ENCODE measurements at places on chromosomes 3 and 15.

GRCh38 chr3:107949394-107949970 lies 141.3 kb downstream of the CD47 start:
- DNase-seq: no peak

GRCh38 chr3:126361211-126361610 lies 4.0 kb upstream of the KLF15 start:
- no peak for DNase-seq

GRCh38 chr15:85755471-85755870 lies 39.3 kb downstream of the KLHL25 start:
- DNase-seq: no peak

DNA sequence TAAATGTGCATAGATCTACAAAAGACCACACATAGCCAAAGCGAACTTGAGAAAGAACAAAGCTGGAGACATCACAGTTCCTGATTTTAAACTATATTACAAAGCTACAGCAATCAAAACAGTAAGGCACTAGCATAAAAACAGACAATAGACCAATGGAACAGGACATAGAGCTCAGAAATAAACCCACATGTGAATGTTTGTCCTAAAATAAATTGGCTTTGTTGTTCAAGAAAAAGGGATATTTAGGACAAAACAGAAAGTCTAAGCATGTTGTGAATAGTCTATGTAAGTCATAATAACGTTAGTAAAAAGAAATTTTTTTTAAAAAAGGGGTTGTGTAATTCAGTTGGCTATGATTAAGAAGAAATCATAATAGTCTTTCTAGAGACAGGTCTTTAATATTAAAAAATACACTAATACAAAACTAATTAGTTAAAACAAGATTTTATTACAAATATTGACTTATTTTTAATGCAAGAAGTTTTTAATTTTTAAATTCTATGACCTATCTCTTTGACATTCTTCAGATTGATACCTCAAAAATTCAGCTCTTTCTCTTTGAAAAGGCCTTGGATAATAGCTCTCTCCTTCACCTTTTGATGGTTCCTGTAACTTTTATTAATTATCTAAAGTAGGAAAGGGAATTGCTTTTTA lies 11.6 kb downstream of the TMEM212 start:
- no peak for DNase-seq

DNA sequence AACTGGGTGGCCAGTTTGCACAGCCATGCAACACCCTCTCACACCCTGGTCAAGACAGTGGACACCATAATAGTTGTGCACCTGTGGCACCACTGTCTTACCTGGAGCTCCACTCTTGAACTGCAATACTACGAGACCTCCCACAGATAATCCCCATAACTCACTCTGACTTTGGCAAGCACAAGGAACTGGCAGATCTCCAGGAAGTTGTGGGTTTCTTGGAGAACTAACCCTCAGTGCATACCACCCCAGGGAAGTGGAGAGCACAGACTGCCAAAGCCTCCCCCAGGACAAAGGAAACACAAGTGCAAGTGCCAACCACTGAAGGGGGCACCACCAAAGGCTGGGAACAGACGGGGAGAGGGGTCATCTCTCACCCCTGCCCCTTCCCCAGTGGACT lies 318.6 kb downstream of the SUCLG2 start:
- DNase-seq: no peak

- no peak for DNase-seq
Measured at GRCh38 chr3:157469561-157470294, 33.1 kb downstream of the PTX3 start.

- DNase-seq: no peak
Measured at GRCh38 chr3:101868534-101869464, 19.5 kb downstream of the NFKBIZ start.

DNA sequence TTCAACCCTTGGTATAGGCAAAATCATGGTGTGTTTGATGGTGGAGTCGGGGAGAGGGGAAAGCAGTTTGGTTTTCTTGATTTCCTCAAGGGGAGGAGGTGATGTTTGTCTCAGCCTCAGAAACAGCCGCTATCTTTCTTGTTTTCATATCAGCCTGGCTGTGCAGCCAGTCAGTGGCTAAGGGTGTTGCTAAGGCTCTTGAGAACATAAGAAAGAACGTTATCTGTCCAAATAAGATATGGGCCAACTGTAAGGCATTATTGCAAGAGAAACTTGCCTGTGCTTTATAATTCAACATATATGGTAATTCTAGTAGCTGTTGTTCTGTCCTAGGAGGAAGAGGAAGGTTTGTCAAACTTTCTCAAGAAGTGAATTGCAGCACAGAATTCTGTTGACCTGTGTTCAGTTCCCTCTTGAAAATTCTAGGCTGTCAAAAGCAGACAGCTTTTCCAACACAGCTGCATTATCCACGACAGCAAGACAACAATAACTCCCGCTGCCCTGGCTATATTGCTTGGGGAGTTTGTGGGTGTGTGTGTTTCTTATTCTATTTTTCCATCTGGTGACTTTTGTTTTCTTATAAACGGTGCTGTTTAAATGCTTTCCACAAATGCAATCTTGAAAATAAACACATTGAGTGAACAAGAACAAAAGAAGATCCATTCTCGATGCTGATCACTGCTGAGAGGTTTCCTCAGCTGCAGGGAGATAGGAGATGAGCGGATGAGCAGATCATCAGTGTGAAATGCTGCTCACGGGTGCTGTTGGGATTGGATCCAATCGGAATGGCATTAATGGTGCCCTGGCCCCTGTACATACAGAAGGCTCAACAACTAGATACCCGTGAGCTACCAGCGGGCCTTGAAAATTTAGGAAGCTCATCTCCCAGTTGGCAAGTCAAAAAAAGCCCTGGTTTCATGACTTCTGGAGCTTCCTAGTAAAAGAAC lies 90.8 kb upstream of the TNFAIP8L3 start:
- no peak for DNase-seq

DNA sequence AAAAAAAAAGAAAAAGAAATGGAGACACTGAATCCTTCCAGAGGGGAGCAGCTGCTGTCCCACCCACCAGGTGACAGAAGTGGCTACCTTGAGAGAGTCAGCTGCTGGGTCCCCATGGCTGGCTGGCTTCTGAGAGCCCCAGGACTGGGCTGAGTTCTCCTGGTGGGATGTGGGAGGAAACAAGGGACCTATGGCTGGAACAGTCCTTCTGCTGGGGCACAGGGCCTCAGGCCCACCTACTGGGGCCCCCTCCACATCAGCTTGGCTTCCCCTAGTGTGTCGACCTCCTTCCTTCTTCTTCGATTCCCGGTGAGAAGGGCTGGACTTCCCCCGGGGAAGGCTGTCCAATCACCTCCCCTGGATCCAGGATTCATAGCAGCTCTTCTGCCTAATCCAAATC lies 32.3 kb downstream of the PRR20G start:
- DNase-seq: no peak

DNA sequence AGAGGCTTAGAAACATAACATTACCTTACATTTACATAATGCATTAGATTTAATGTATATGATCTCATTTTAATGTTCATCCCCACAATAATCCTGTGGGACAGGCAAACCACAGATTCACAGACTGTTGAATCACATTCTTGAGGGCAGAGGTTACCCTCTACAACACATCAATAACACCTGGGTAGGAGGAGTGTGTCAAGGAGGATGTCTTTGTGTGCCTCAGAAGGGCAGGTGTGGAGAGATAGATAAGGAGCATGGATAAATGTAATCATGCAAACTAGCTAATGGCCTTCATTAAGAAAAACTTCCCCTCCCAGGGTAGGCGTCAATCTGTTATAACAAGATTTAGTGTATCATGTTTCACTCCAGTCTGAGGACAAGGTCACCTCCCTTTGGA lies 12.9 kb upstream of the MB21D2 start:
- DNase-seq: no peak

DNA sequence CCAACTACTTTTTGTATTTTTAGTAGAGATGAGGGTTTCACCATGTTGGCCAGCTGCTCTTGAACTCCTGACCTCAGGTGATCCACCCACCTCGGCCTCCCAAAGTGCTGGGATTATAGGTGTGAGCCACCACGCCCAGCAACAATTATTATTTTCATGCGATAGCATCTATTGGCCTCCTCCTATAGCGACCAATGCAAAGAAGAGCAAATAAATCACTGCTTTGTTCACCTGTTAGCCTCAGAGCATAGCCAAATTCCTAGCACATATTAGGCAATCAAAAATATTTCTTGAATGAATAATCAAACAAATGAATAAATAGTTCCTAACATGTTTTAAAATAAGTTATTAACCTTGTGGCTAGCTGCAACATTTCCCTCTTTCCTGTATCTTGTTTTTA lies 36.8 kb upstream of the TNFSF10 start:
- no peak for DNase-seq

DNA sequence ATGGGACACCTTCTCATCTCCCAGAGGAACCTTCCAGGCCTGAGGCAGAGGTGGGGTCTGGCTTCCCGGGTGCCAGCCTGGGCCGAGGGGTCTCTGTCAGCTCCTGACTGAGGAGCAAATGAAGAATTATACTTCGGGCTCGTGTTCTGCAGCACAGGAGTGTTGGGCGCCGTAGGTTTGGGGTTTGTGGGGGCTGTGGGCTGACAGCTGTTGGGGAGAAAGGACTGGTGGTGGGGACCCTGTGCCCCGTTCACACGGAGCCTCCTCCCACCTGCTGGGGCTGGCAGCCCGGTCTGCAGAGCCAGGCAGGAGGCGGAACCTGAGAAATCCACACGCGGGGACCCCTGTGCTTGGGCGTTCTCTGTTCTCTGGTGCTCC lies 59.7 kb downstream of the ADAMTS7 start:
- DNase-seq: no peak

GRCh38 chr15:53072077-53072476 lies 281.9 kb upstream of the ONECUT1 start:
- no peak for DNase-seq

DNA sequence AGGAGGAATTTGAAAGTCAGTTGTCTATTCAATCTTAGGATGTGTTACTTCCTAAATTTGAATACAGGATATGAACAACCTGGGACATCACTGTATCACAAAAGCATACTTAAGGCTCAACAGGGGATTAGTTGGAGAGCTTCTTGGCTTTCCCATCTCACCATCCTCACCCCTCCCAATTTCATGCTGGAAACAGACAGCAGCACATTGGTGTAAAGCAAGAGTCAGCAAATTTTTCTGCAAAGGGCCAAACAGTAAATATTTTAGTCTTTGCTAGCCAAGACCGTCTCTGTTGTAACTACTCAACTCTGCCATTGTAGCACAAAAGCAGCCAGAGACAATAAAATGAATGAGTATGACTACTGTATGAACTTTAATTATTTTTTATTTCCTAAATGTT lies 94.9 kb downstream of the ERC2 start:
- no peak for DNase-seq

DNA sequence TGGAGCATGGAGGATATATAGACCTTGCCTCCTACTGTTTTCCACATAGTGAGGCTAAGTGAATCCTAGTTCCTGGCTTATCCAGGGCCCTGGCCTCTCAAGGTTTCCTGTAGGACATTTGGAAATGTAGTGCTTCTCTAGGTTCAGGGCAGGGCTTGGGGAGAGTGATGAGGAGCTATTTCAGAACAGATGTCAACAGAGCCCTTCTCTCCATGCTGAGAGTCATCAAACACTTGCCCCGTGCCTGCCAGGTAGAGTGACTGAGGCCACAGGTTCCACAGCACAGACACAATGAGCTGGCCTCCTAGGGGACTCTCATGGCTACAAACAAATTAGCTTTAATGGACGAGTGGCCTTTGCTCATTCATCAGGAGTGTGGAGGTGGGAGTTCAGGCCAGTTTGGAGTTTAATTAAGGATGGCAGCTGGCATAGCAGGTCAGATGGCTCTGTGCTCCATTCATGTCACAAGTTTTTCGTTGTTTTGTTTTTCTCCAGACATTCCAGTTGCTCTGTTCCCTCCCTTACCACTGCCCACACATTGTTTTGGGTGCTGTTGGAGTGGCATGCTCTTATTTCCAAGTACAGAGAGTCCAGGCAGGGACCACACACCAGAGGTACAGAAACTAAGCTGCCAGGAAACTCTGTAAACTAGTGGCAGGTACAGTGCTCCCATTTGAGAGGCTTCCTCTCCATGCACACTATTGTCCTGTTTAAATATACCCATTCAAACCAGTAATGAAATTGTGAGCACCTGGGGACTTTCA lies 189.8 kb downstream of the RYR3 start:
- no peak for DNase-seq

DNA sequence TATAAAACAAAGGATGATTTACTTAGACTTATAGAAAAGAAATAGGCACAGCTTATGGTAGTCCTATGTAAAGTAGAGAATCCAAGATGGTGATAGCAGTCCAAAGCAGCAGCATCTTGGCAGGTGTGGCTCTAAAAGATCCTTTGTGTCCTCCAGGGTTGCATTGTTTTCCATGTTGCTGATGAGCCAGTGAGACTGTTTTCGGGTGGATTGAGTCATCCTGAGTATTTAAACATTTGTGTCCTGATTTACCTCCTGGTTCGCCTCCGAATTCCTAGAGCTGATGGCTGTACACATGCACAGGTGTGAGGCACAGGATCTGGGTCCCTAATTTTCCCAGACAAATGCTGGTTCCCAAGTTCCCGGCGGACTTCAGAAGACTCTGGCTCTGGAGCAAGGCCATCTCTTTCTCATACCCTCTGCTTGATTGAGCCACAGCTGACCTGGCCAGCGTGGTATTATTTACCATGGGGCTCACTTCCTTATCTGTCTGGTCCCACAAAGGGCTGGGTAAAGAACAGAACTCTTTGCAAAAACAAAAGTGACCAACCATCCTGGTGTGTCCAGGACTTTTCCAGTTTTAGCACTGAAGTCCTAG lies 51.0 kb downstream of the ARNT2 start:
- no peak for DNase-seq

DNA sequence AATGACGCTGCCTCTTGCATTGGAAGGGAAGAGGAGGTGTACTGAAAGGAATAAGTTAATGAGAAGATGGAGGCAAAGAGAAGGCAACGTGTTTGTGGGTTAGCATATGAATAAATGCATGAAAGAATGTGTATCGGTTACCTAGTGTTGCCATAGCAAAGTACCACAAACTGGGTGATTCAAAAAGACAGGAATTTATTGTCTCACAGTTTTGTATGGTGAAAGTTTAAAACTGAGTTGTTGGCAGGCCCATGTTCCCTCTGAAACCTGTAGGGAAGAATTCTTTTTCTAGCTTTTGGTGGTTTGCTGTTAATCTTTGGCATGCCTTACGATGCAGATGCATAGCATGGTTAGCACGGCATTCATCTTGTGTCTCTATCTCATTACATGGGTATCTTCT lies 729.9 kb downstream of the MECOM start:
- DNase-seq: no peak

- DNase-seq: no peak
Measured at GRCh38 chr3:169564883-169565282, 98.6 kb downstream of the MECOM start.

- DNase-seq: no peak
Measured at GRCh38 chr3:128701342-128702212, 24.4 kb upstream of the RAB7A start.

DNA sequence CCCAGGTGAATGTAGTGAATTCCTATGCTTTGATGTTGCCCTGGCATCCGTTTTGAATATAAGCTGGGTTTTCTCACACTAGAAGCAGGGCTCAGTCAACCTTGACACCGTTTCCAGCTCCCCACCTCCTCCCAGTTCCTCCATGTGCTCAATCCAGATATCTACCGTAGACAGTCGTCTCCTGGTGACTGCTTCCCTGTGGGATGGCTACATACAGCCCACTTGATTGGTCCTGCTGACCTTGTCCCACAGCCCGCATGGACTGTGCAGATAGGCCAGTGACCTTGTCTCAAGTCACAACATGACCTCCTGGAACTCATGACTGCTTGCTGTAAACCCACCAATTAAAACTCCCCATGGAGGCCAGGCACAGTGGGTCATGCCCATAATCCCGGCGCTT lies 8.1 kb downstream of the SEMA7A start:
- DNase-seq: no peak
